ENCODE measurements at places on chromosomes 3 and 15.

- DNase-seq: no peak
Measured at GRCh38 chr3:78785004-78785403, 982.8 kb downstream of the ROBO1 start.

DNA sequence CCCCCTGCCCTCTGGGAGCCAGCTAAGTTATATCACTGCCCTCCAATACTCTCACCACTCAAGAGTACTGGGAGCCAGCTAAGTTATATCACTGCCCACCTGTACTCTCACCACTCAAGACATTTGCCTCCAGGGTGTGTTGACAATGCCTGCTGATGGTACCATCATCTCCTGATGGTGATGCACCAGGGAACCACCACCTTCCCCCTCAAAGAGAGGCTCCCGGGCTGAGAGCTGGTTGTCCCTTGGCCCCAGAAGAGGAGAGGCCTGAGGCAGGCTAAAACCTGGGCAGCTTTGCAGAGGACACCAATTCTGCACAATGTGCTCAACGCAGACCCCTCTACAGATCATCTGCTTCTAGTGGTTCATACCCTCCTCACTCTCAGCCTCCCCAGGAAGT, 7.5 kb upstream of the HAPLN3 start:
- DNase-seq: no peak

DNA sequence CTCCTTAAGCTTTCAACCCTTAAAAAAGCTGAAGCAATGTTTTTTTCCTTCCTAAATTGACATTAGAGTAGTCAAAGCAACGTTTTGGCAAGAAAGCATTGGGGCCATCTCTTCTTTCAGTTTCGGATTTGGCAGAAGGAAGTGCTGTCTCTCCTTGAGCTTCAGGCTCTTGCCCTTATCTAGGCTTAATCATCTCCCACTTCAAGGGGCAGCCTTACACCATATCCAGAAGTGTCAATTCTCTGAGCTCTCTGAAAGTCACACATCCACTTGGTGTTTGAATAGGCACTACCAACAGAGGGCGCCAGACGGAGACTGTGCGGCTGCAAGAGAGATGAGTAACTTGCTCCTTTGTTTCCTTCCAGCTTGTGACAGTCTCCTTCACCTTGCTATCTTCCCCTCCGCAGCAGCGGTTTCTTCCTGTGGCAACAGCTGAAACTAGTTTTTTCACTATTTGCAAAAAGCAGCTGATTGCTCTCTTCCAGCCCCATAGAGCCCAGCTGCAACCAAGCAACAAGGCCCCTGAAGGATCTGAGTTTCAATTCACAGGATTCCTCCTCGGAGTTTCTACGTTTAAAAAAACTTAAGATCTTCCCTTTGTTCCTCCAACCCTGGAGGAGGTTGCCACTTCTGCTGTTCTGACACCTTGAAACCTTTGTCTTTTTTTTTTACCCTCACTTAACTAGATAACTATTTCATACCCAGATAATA, 147.0 kb upstream of the SLCO3A1 start:
- DNase-seq: peak; percentile 70

- DNase-seq: no peak
Measured at GRCh38 chr3:37990527-37990926, at the start of gene VILL. Gene VILL (plus strand): TSS chr3:37990786. CDS start chr3:37993673, 2,887 bp downstream.

GRCh38 chr3:107798381-107798780, 275.6 kb downstream of the BBX start:
- DNase-seq: no peak

DNA sequence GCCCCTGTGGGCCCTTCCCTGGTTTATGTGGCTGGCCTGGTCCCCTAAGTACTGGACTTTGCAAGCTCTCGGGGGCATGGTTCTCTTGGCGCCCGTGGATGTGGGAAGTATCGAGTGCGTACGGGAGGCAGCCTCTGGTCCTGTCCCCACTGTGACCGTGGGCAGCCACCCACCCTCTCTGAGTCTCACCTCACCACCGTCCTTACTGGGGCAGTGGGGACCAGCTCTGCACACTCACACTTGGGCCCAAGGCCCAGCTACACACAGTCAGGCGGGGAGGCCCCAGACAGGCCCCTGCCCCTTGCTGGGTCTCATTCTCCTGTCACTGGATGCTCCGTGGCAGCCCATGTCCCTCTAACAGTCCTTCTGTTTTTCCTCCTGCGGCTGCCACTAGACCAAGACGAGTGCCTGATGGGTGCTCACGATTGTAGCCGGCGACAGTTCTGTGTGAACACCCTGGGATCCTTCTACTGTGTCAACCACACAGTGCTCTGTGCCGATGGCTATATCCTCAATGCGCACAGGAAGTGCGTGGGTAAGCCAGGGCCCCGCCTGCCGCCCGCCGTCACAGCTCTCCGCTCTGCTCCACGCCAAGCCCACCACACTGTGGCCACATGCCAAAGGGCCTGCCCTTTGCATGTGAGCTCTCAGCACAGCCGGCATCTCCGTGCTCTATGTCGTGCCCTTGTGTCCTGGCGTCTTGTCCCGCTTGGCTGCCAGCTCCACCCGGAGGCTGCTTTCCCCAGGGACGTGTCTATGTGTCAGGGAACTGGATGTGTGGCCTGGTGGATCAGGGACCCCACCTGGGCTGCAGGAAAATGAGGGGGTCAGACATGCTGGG, 72.7 kb downstream of the FBLN2 start:
- no peak for DNase-seq

DNA sequence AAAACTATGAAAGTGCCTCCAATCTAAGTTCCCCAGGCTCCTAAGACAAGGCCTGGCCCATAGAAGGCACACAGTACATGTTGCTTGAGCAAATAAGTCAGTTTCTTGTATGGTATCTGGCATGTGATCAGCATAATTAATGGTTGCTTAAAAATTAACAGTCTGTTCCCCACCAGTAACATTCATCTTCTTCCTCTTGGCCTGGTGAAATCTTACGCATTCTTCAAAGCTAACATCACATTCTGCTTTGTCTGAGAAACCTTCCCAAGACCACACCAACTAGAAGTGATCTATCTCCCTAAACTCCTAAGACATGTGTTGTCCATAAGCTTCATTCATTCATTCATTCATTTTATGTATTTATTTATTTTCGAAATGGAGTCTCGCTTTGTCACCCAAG, 48.1 kb downstream of the LIPC start:
- DNase-seq: no peak

GRCh38 chr3:152835601-152836102, 721 bp downstream of the P2RY1 start:
- no peak for DNase-seq

- no peak for DNase-seq
Measured at GRCh38 chr3:24135280-24135679, 190.2 kb downstream of the NR1D2 start.

Data from effector CD4-positive, alpha-beta T cell (primary cell).